Activated CD4-positive, alpha-beta T cell treated with anti-CD3 and anti-CD28 coated beads, Interleukin-2, amount 10 ng/mL, durations not matched to agents 7 days and 5 days (primary cell): ENCODE measurements at places on chromosomes 11 and 22.

DNA sequence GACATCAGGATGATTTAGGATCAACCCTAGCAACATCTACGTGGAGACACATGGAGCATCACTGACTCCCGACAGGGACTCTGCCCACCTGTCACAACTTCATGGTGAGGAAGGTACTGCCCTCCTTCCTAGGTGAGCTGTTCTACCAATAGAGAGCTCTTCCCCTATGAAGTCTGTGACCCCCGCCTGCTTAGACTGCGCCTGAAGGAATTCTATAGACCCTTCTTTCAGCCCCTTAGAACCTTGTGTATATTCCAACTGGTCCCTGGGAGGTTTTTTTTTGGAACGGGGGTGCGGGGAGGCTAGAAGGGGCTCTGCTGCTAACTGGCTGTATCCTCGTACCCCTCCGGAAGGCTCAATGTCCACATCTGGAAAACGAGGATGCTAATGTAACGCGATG, 566 bp downstream of the INTS4 start:
- DNase-seq, result peak; percentile 11

GRCh38 chr11:71420455-71421241, 27.5 kb downstream of the DHCR7 start:
- DNase-seq, result peak; percentile 27

DNA sequence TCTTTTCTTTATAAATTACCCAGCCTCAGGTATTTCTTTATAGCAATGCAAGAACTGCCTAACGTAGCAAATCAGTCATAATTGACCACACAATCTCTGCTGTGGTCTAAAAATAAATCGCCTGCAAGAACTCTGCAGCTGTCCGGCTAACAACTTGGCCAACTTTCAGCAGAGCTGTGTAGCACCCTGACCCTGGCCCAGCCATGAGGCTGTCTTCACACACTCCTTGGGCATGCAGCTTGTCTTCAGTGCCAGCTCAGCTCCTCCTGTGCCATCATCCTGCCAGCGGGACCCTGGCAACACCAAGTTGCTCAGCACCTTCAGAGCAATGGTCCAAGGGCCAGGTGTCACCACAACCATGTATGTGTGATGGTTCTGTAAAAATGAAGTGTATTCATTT, 355.6 kb downstream of the OPCML start:
- DNase-seq, result no peak

GRCh38 chr11:2885678-2886081, at the start of gene CDKN1C:
Gene CDKN1C (minus strand): TSS chr11:2885775. CDS start chr11:2885456, 319 bp downstream.
- peak; percentile 81 for DNase-seq

DNA sequence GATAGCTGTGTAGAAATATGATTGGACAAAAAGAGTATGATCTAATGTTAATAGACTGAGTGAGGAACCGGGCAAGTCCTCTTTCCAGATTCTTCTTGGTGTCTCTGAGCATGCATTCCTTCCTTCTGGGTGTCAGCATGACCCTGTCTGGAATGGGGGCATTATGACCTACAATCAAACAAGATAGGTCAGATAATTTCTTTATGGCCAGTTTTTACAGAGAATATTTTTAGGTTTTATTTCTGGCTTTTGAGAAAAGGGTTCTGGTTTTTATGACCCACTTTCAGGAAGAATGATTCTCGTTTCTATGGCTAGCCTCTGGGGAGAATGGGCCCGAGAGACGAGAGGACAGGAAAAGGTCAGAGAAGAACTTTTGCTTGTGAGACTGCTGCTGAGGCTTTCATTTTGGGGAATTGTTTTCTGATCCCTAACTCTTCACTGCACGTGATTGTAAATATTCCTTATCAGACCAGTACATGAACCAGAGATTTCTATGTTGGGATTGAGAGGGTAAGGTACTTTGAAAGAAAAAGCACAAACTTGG, 383.8 kb downstream of the AASDHPPT start:
- no peak for DNase-seq

GRCh38 chr11:17063171-17064002, 14.1 kb downstream of the RPS13 start:
- peak; percentile 41 for DNase-seq

DNA sequence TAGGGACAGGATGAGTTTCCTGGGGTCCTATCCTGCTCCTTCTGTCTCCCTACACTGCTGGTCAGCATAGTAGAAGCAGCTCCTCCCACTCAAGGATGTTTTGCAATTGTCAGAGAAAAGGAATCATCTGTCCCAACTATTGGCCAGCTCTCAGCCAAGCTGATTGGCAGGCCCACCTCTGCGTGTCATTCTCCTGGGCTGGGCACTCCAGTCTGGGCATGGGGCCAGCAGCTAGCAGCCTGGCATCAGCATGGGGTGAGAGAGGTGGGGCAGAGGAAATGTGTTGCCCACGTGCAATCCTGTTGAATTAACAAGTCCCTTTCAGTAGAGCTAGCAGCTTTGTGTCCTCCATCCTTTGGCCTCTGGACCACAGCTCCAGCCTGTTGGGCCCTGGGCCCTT, 14.1 kb downstream of the ANKK1 start:
- DNase-seq, result no peak

- no peak for DNase-seq
Measured at GRCh38 chr11:76788661-76789442, 5.7 kb downstream of the TSKU start.
